ENCODE measurements at places on chromosomes 12 and 14. TPM values are rescaled to one million over a fixed set of nuclear protein-coding genes. Genes with fewer than 3 reads are reported as not detected.

The GPR33 gene
- not detected for total RNA-seq

The ARHGDIB gene
- total RNA-seq = 50.9 TPM

The ADAMTS20 gene
- total RNA-seq = not detected

The STAB2 gene
- total RNA-seq = not detected

The EEF1AKMT3 gene
- 4.9 TPM for total RNA-seq

The NTF3 gene
- total RNA-seq = not detected

The ANKRD33 gene
- not detected for total RNA-seq

The BIN2 gene
- not detected for total RNA-seq

The TAS2R14 gene
- 0.70 TPM for total RNA-seq

The GOLT1B gene
- total RNA-seq = 38.4 TPM

The FGF23 gene
- not detected for total RNA-seq

The FAM234B gene
- 4.5 TPM for total RNA-seq

The PTCSC3 gene
- total RNA-seq = not detected

The PELI2 gene
- total RNA-seq = 0.08 TPM

The LAG3 gene
- total RNA-seq = 0.08 TPM

Data from hair follicular keratinocyte (primary cell).